ENCODE measurements at places on chromosomes 1 and 21.
A peak's percentile ranks its signal among the peaks of the same experiment; 100 is the strongest.

GRCh38 chr1:15885701-15886610 lies 38.4 kb downstream of the SPEN start:
- peak; percentile 98 for DNase-seq

GRCh38 chr1:157437296-157437695 lies 115.0 kb downstream of the FCRL5 start:
- no peak for DNase-seq

GRCh38 chr1:235366286-235366685 lies 941 bp upstream of the TBCE start:
- no peak for DNase-seq

- DNase-seq = no peak
Measured at GRCh38 chr1:3940081-3940753, 40.1 kb upstream of the C1orf174 start.

DNA sequence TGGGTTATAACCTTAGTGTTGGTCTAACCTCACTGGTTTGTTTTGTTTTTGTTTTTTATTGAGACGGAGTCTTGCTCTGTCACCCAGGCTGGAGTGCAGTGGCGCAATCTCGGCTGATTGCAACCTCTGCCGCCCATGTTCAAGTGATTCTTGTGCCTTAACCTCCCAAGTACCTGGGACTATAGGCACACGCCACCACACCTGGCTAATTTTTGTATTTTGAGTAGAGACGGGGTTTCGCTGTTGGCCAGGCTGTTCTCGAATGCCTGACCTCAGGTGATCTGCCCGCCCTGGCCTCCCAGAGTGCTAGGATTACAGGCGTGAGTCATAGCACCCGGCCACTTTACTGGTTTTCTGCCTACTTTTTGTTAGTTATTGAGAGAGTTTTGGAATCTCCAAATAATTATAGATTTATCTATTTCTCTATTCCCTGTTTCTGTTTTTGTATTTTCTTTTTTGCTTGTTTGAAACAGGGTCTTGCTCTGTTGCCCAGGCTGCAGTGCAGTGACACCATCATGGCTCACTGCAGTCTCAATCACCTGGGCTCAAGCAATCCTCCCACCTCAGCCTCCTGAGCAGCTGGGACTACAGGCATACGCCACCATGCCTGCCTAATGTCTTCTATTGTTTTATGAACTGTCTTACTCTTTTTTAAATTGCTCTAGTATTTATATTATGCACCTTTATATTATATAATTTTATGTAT lies 21.4 kb downstream of the SMG7 start:
- DNase-seq = no peak

DNA sequence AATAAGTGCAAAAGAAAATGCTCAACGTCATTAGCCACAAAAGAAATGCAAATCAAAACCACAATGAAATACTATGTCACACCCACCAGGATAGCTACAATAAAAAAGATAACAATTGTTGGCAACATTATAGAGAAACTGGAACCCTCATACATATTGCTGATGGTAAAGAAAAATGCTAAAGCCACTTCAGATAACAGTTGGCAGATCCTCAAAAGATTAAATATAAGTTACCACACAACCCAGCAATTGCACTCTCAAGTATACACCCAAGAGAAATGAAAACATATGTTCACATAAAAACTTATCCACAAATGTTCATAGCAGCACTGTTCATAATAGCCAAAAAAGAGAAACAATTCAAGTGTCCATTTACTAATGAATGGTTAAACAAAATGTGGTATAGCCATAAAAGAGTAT lies 20.7 kb downstream of the TRIM33 start:
- DNase-seq = no peak

- DNase-seq = no peak
Measured at GRCh38 chr1:174013864-174014418, 8.2 kb downstream of the RC3H1 start.

DNA sequence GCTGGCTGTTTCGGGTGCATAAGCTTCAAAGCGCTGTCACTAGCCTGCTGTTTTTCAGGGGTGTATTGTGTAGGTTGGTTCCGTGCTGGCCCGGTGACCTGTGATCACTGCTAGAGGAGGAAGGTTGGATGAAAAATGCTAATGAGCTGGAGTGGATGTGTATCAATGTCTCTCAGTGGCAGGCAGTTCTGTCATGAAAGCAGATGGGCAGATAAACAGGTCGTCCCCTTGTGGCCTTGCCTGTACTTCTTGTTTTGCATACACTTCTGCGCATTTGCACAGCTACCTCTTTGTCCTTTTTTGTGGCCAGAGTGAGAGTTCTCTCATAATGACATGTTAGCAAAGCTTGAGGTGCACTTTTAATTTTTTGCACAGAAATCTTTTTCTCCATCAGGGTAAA lies 2.9 kb downstream of the SELENON start:
- DNase-seq = no peak

DNA sequence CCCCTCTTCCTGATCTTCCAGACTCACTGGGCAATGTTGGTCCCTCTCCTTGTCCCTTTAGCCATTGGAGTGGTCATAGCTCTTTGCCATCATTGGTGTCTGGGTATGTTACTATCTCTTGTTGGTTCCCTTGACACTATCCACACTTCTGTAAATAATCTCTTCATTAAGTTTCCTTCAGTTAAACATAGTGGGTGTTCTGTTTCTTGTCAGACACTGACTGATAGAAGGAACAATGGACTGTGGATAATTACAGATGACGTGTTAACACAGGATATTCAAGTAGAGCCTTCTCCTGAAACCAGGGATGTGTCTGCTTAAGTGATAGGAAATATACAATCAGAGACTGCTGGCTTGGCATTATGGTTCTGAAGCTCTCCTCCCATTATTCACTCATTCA lies 458.3 kb upstream of the USP24 start:
- no peak for DNase-seq

- DNase-seq = no peak
Measured at GRCh38 chr1:152505083-152505482, 5.5 kb upstream of the LCE5A start.

All from mucosa of gallbladder (tissue), 1 donor.